ENCODE measurements at places on chromosomes 6 and 20.

GRCh38 chr6:100775667-100776066 is 105.5 kb downstream of the ASCC3 start:
- no peak for DNase-seq

DNA sequence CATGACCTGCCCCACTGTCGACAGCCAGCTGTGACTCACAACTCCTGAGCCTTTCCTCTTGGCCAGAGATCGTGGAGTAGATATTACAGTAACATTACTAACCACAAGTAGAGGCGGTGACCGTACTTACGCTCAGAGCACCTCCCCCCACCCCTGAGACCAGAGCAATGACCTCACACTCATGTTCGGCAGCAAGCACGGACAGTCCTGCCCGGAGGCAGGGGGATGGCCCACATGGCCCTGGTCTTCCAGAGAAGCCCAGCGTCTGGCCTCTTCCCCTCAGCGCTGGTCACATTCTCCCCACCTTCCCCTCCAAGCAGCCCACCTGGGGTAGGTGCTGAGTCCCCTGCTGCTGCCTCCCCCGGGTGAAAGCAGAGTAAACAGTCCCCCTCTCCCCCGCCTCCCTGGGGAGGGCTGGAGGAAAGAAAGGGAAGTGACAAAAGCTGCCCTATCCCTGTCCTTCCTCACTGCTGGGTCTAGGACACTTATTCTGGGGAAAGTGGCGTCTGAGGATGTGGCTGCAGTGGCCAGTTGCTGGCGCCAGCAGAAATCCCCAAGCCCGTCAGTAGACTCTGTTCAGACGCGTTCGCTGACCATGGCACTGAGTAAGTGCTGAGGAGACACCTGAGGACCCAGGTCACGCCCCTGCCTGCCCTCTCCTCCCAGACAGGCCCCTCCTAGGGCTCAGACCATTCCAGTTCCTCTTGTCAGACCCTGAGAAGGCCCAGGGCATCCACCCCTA is 68.5 kb downstream of the MRPL14 start:
- DNase-seq: no peak

- no peak for DNase-seq
Observed at GRCh38 chr6:89208551-89208950, 8.6 kb downstream of the GABRR1 start.

DNA sequence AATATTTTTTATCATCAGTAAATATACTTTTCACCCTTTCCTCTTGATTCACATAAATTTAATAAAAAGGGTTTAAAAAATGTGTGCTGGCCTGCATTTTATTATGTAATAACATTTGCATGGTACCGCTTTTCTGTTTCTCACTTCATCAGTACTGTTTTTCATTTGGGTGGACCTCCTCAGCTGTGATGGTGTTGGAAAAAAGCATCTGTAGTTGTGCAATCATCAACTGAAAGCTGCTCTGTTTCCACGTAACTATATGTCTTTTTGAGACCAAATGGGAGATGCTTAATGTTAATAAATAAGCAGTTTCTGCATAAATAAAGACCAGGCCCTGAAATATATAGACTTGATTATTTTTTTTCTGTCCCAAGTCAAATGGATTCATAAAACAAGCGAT is 31.6 kb upstream of the CENPW start:
- DNase-seq: no peak

- DNase-seq: no peak
Observed at GRCh38 chr6:135274561-135275293, 93.6 kb downstream of the MYB start.

- no peak for DNase-seq
Observed at GRCh38 chr6:156420172-156420993, 356.8 kb upstream of the ARID1B start.

DNA sequence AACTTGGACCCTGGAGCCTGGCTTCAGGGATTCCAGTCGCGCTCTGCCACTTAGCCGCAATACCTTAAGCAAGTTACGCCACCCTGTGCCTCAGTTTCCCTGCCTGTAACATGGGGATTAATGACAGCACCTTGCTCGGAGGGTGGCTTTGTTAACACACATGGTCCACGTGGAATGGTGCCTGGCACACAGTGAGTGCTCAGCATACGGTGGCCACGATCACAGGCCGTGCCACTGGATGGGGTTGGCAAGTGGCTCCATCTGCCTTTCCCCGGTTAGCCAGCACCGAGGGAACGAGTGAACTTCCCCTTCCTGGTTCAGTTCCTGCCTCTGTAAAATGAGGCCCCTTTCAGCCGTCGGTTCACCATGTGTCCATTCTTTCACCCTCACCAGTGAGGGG is 17.2 kb downstream of the C6orf132 start:
- DNase-seq: no peak

Measured in GM23338 (cell line).